DMS 273 treated with DMSO at 0.1 percent for 48 hours (cell line): ENCODE measurements at places on chromosomes 7 and 10.
A peak's percentile ranks its signal among the peaks of the same experiment; 100 is the strongest.

- DNase-seq: no peak
Measured at GRCh38 chr10:116631871-116632295, 11.1 kb downstream of the PNLIPRP2 start.

DNA sequence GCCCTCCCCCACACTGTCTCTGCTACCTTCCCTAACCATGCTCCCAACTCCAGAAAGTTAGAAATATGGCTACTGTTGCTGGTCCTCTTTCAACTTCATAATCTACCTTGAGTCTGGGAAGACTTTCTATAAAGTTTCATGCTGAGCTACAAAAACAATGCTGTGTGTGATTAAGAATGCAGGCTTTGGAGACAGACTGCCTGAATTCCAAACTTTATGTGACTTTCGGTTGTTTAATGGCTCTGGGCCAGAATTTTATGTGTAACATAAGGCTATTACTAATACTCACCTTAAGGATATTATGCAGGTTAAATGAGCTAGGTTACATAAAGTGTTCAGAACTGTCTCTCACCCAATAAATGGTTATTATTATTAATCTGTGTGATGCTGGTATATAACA is 19.1 kb downstream of the BET1 start:
- DNase-seq: no peak

- DNase-seq: no peak
Measured at GRCh38 chr10:89294721-89295239, 7.1 kb upstream of the IFIT2 start.

DNA sequence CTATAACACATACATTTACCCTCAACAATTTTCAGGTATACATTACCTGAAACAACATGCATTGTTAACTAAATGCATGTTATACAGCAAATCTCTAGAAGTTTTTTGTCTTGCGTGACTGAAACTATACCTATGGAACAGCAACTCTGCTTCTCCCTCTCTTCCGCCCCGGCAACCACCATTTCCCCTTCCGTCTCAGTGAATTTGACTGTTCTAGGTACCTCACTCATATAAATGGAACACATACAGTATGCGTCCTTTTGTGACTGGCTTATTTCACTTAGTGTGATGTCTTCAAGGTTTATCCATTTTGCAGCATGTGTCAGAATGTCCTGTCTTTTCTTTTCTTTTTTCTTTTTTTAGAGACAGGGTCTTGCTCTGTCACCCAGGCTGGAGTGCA is 22.5 kb downstream of the CALHM2 start:
- no peak for DNase-seq

- peak; percentile 86 for DNase-seq
Measured at GRCh38 chr7:44131173-44132029, 8.1 kb upstream of the POLD2 start.

- no peak for DNase-seq
Measured at GRCh38 chr7:35761871-35762677, 38.8 kb upstream of the SEPTIN7 start.

DNA sequence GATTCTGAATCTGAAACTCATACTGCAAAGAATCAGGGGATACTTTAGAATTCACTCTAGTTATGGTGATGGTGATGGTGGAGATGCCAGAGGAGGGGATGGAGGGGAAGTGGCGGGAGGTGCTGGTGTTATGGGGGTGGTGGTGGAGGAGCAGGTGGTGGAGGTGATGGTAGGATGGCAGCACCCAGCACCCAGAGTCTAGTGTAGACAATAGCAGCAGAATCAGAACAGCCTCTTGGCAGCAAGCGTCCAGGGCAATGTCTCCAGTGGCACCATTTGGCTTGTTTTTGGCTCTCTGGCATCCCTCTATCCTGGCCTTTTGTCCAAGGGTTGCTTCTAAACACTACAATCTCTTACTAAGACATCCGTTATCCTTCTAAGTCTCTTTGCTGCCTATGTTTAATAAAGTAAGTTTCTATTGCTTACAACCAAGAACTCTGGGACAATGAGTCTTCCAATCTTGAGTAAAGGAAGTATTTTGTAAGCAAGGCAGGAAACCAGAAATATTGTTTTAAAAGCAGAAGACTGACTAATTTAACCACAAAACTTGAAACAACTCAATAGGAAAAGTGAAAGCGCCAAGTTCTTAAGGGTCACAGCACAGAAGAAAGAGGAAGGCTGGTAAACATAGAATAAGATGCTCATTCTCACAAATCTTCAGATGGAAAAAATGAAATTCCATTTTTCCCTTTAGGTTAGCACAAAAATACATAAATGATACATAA is 42.4 kb upstream of the GDF10 start:
- no peak for DNase-seq

DNA sequence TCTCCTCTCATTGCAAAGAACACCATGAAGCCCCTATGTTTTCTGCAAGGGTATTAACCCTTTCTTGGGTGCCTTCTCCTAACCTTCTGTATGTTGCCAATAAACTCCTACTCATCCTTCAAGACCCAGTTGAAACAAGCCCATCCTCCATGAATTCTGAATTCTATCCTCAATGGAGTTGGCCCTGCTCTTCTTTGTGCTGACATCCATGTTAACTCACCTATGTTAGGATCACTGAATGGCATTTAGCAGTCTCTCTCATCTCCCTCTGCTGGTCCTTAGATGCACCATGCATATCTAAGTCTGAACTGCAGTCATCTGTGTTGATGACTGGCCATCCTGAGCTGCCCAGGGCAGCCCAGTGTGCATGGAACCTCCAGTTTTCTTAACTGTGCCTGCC is 129.8 kb downstream of the BUB3 start:
- DNase-seq: no peak

- DNase-seq: no peak
Measured at GRCh38 chr10:131907679-131908078, 6.9 kb downstream of the PPP2R2D start.

DNA sequence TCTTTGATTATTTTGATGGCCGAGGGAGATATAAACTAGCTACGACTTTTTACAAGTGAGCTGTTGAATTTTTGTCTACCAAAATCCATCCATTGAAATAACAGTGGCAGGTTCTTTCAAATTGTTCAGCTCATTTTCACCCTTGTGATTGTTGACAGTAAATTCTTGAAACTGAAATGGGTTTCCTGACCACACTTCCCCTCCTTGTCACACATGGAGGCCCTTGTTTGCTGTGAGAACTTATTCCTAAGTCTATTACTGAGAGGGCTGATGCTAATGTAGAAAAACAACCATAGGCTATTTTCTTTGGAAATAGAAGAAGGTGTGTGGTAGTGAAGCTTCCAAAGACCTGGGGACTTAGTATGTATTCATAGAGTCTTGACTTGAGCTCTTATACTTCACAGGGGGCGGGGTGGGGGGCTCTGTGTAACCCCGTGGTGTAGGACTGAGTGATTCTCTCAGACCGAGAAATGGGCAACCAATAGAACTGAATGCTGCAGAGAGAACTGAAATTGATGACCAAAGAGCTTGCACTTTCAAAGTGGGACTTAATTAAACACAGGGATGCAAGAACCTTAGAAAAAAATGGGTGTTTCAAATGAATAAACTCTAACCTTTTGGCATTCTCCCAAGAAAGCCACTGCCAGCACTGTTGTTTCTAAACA is 718.9 kb downstream of the CCSER2 start:
- no peak for DNase-seq

DNA sequence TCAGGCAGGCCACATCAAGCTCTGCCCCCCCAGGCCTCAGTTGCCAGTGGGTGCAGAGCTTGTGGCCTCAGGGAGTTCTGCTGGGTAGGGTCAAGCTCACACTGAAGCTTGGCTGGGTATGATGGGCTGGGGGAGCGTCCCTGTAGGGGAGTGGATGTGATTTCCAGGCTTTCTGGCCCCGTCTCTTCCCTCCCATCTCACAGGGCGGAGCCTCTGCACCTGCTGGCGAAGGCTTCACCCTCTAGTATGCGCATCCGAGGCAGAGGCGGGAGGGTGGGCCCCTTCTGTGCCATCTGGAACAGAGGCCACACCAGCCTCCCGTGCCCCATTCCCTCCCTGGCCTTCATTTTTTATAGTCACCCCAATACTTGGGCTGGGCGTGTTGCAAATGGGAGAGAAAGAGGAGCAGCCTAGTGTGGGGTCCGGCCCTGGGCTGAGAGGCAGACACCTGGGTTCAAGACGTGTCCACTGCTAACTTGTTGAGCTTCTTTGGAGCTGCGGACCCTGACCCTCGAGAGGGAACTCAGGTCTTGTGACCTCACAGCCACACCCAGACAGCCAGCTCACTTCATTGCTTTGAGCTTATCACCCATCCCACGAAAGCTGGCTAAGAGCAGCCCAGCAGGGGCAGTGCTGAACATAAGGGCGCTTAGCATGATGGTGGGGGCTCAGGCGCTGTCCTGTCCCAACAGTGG is 2.3 kb downstream of the AQP1 start:
- no peak for DNase-seq

DNA sequence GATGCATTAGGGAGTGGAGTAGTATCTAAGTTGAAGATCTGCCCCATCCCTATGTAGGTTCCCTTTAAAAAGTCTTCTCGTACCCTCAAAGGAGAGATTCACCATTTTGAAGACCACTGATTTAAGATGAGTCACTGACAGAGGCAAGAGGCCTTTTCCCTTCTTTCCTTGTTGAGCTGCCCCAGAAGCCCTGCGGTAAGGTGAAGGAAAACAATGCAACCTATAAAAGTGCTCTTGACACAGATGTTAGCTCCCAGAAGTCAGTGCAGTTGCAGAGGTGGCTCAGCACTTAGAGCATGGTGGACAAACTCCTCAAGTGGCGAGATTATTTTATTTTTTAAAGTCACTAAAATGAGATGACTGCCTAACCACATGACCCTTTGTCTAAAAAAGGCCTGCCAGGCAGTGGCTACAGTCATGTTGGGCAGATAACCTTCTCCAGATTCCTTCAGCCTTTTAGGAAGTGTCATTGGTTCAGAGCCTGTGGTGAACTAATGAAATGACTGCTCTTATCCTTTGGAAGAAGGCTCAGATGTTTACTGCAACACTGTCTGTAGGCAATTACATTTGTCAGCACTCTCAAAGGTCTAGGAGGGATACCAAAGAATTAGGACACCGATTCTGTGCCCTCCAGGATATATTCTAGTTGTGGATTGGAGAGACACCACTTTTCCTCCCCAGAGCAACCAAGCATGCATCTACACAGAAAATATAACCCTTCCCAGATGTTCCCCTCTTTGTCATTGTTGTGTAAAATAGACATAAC is 88.7 kb downstream of the ARID5B start:
- no peak for DNase-seq

DNA sequence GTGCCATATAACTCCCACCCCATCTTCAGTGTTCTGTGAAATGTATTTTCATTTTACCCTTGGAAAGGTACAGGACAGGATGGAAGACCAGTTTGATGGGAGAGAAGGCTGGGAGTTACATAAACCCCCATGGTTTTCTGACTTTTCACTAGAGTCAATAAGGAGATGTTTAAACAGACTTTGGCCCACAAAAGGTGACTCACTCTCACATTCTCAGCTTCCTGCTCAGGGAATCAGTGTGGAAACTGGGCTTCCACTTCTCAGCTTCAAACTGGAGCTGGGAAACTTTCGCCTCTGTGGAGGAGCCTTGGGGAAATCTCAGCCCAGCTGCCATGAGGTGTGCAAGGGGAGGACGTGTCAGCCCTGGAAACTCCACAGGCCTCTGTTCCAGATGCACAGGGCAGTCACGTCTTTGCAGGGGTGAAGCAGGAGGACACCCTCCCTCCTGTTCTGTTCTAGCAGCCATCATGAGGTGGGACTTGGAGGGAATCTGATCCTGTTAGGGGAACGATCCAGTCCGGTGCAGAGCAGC is 560.5 kb upstream of the GALNT17 start:
- peak; percentile 29 for DNase-seq

GRCh38 chr7:156039194-156039593 is 226.9 kb upstream of the SHH start:
- DNase-seq: no peak

DNA sequence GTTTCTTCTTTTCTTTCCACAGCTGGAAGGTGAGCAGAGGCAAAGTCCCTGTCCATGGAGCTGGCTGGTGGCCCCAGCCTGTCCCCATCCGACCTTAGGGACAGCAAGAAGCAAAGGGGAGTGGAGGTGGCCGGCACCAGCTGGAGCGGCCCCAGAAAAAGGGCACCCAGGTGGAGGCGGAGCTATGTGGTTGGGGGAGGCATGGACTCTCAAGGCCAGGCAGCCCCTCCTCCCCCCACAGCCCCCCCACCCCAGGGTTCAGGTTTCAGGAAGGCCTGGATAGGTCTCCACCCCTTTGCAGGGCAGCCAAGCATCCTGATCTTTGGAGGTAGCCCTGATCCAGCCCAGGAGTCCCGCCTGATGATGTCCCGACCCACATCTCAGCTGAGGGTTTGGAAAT is at the start of gene SSC4D:
Gene SSC4D, minus strand, starts transcription at position 161 of the 400 bp plus-strand sequence. CDS start 5,258 bp downstream, outside the sequence.
- DNase-seq: no peak

- no peak for DNase-seq
Measured at GRCh38 chr7:74284781-74285259, 4.4 kb upstream of the CLIP2 start.

DNA sequence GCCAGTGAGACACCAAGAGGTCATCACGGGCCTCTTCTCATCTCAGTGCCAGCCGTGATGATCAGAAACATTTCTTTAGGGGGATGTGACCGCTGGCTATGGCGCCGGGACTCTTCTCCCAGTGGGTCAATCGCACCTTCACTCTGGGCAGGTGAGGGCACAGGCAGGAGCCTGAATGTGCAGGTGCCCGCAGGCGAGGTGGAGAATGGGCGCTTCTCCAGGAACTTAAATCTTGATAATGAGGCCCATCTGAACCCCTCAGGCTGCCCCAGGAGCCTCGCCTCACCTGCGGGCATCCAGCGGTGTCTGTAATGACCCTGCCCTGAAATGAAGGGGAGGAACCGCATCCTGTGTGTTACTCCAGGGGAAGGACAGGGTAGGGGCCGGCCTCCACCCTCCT is 204.7 kb downstream of the ADARB2 start:
- DNase-seq: no peak

GRCh38 chr7:33882040-33882837 is 23.1 kb upstream of the BMPER start:
- DNase-seq: no peak

DNA sequence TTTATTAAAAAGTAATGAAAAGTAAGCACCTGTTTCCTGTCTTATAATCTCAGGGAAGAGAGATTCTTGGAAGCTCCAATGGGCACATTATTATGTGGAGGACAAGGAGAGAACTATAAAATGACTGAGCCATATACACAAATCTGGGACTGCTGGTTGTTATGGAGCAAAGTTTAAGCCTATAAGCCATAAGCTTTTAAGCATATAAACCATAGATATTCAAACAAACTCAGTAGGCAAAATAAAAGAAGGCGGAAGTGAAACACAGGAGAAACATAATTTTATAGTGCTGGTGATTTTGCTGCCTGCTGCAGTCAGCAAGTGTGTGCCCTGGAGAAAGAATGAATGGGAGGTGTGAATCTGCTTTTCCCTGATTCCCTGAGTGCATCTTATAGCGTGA is 274.4 kb downstream of the KIF20B start:
- no peak for DNase-seq

GRCh38 chr7:29163854-29164253 is 17.5 kb upstream of the CPVL start:
- DNase-seq: no peak

DNA sequence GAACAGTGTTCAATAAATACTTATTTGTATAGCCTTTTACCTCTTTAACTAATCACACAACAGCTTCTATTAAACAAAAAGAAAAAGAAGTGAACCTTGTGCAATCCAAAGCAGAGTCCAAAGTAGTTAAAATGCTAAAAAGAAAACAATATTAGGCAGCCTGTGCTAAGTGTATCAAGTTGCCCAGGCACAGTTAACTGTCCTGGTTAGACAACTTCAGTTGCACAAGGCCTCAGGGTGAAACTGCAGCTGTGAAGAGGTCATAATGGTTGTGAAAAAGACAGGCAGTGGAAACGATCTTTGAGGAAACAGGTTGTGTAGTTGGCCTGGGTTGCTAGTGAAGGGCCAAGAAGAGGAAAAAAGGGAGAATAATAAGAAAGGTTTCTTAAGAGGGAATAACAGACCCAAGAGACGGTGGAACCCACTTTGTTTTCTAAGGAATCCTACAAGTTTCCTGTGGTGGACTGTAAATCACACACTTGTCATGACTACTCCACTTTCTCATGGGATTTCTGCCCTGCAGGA is 6.0 kb upstream of the CROT start:
- DNase-seq: no peak
